Right renal pelvis (tissue), 4 donors: ENCODE measurements at places on chromosomes 3 and 15.

DNA sequence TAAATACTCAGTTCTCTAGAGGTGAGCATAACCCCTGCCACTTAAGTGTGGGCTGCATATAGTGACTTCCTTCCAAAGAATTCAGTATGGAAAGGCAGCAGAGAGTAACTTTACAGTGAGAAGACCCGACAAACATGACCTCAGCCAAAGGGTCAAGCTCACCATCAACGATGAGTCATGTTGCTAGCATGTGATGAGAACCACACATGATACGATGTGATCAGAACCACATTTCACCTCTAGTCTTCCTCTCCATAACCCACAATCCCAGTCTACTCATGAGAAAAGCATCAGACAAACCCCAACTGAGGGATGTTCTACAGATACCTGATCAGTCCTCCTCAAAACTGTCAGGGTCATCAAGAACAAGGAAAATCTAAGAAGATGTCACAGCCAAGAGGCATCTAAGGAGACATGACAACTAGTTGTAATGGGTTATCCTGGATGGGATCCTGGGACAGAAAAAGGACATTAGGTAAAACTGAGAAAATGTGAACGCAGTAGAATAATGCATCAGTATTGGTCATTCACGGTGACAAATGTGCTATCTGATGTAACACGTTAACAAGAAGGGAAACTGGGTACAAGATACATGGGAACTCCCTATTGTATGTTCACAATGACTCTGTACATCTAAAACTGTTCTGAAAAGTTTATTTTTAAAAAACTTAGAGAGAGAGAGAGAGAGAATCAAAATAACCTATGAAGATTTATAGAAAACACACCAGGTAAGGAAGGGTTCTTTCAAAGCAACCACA lies 28.3 kb downstream of the SEC61A1 start:
- no peak for DNase-seq

- DNase-seq, result no peak
These were observed 92.6 kb downstream of the LEKR1 start for GRCh38 chr3:156918746-156919145.

DNA sequence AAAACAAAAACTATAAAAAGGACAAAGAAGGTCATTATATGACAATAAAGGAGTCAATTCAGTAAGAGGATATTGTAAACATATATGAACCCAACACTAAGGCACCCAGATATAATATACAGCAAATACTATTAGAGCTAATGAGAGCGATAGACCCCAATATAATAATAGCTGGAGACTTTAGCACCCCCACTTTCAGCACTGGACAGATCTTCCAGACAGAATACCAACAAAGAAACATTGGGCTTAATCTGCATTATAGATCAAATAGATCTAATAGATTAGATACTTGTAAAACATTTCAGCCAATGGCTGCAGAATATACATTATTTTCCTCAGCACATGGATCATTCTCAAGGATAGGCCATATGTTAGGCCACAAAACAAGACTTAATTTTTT lies 53.4 kb downstream of the NUDT16 start:
- no peak for DNase-seq

DNA sequence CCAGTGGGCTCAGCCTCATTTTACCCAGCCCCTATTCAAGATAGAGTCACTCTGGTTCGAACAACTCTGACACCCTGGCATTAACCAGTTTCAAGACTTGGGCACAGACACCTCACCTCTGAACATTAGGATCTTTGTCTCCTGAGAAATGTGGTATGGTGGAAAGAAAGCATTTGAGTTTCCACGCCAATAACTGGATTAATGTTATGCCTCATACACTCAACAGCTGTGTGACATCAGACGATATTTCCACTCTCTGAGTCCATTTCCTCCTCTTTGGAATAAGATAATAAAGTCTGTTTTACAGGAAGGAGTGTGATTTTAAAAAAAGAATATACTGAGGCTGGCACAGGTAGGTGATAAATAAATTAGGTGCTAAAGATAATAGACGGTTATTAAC lies 121.3 kb upstream of the CHL1 start:
- DNase-seq, result no peak
